ENCODE measurements at places on chromosomes 5 and 9.

GRCh38 chr5:2621631-2622030 lies 129.8 kb downstream of the IRX2 start:
- no peak for DNase-seq

- DNase-seq = no peak
Measured at GRCh38 chr5:101611039-101611438, 685.0 kb downstream of the SLCO4C1 start.

GRCh38 chr5:34918025-34918424 lies 2.5 kb downstream of the BRIX1 start:
- DNase-seq = no peak

DNA sequence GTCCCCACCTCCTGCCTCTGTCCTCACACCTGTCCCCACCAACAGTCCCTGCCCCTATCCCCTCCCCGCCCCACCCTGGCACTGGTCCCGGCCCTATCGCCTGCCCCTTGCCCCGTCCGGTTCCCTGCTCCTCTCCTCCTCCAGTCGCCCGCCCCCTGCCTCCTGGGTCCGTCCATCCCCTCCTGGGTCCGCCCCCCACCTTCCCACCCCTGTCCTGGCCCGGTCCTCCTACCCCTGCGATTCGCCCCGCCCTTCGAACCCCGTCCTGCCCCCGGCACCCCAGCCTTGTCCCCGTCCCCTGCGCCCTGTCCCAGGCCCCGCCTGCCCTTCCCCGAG lies 372 bp downstream of the EDF1 start:
- no peak for DNase-seq

GRCh38 chr5:139958432-139959148 lies 84.5 kb downstream of the NRG2 start:
- DNase-seq = no peak

DNA sequence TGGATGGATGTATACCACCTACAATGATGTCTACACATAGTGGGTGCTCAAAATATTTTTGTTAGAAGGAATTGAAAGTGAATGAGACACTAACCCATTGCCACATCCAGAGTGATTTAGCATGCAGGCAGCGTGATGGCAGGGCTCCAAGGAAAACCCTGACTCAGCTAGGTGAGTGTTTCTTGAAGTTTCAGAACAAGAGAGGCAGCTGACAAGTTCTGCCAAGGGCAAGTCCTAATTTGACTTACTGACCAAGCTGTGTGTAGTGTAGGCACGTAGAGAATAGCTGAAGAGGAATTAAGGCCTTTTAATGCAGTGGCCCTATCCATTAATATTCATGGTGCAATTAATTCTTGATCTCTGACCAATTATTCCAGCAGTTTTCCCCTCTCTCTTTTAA lies 107.8 kb upstream of the ATP10B start:
- no peak for DNase-seq

DNA sequence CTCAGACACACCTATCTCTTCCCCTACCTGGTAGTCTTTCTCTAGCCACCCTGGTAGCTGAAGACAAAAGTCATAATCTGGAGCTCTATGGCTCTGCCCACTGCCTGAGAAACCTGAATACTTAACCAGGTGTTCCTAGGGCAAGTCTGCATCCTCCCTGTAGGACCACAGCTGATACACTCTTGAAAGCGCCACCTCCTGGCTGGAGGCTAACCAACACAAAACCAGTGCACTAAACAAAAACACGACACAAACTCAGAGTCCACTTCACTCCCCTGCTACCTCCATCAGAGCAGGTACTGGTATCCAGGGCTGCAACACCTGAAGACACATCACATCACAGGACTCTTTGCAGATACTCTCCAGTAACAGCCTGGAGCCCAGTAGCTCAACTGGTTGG lies 84.6 kb upstream of the ANXA1 start:
- no peak for DNase-seq

- no peak for DNase-seq
Measured at GRCh38 chr5:10162468-10162867, 87.2 kb downstream of the ATPSCKMT start.

DNA sequence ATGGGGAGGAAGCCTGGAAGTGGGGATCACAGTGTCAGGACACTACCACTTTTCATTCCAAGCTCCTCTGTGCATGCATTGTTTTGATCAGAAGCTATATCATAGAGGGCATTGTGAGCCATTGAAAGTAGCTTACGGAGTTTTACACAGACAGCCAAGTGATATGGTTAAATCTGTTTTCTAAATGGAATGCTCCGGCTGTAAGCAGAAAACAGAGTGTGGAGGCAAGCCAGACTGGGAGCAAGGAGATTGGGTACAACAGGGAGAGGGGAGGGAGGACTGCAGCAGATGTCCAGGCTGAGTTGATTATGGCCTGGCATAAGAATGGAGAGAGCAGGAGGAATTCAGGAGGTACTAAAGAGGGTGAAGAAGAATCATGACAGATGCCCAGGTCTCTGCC lies 15.5 kb upstream of the SOWAHA start:
- DNase-seq = no peak

GRCh38 chr9:93121316-93122241 lies 12.5 kb downstream of the NINJ1 start:
- DNase-seq = no peak

GRCh38 chr5:66151491-66151890 lies 7.4 kb downstream of the SREK1 start:
- DNase-seq = no peak

- no peak for DNase-seq
Measured at GRCh38 chr5:172868924-172869591, 35.0 kb downstream of the ERGIC1 start.

- no peak for DNase-seq
Measured at GRCh38 chr5:137609127-137609526, 110.0 kb upstream of the SPOCK1 start.

GRCh38 chr5:150642991-150643710 lies 2.7 kb downstream of the SYNPO start:
- no peak for DNase-seq

DNA sequence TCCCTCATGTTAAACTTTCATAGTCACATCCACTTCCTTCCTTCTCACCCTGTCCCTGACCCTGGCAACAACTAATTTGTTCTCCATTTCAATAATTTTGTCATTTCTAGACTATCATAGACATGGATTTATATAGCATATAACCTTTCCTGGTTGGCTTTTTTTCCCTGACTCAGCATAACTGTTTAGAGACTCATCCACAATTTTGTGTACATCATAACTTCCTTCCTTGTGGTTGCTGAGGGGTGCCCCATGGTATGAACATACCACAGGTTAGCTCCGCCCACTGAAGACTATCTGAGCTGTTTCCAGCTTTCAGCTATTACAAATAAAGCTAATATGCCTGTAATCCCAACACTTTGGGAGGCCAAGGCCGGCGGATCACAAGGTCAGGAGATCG lies 137.3 kb downstream of the PHF2 start:
- DNase-seq = no peak

- DNase-seq = no peak
Measured at GRCh38 chr5:107450531-107450930, 220.2 kb downstream of the EFNA5 start.

GRCh38 chr9:129990269-129991010 lies 52.5 kb downstream of the FNBP1 start:
- no peak for DNase-seq

DNA sequence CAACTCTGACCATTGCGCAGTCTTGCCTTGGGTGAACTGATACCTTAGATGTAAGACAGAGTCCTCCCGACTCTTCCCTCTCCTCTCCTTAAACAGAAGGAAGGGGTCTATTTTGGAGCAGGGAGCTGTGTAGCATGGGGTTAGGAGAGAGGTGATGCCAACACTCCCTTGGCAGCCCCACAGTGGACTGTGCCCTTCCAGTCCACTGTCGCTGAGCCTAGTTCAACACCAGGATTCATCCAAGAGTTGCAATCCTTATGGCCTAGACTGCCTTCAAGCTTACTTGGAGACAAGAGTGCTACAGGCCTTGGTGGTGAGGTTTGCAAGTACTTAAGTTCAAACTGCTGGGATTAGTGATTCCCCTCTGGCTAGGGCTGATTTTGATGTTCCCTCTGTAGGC lies 51.4 kb downstream of the NDUFAF2 start:
- DNase-seq = no peak

- DNase-seq = no peak
Measured at GRCh38 chr9:123348317-123348992, 7.5 kb upstream of the CRB2 start.

- DNase-seq = no peak
Measured at GRCh38 chr5:64126202-64126741, 39.4 kb upstream of the RNF180 start.

DNA sequence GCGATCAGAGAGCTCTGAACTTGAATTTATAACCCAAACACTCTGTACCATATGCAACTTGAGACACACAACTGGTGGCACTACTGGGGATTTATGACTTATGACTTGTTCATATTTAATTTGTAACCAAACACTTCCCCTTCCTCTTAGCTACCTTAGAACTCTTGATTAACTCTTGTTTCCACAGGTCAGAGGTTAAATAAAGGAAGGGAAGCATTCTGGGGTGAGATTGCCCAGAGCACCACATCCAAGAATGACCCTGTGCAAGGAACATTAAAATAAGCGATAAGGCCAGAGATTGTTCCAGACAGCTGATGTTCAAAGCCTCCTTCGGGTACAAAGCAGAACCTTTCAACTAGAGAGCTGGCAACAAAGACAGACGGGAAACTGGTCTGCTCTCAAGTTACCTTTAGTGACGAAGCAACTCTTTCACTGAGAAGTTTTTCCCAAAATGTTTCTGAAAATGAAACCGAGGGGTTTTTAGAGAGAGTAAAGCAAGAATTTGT lies 242.6 kb downstream of the DENND1A start:
- no peak for DNase-seq

GRCh38 chr5:135813758-135814157 lies 20.7 kb upstream of the SLC25A48 start:
- DNase-seq = no peak

GRCh38 chr9:6758498-6759184 lies 868 bp downstream of the KDM4C start:
- DNase-seq = peak; percentile 53

DNA sequence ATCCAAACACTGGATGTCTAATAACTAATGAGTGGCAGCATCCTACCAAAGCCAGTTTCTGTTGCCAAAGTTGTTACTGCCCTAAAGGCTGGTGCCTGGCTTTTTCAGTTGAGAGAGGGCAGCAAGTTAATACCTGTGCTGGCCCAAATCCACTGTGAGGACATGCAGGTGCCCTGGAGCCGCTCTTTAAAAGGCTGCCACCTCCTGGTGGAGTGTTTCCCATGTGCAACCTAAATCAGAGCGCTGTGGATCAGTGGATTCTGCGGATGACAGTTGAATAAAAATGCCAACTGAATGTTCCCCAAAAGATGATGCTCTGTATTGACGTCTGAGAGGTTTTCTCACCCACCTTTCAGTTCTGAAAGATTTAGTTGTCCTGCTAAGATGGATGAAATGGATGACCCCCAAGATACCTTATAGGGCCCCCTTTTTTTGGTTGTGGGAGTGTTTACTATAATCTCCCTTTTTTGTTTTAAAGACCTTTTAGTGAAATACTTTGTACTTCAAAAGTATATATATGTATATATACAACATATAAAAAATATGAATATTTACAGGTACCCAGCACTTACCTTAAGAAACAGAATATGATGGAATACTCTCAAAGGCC lies 146.4 kb downstream of the EGFLAM start:
- DNase-seq = no peak

- no peak for DNase-seq
Measured at GRCh38 chr5:178381206-178381605, 148.6 kb upstream of the PHYKPL start.

DNA sequence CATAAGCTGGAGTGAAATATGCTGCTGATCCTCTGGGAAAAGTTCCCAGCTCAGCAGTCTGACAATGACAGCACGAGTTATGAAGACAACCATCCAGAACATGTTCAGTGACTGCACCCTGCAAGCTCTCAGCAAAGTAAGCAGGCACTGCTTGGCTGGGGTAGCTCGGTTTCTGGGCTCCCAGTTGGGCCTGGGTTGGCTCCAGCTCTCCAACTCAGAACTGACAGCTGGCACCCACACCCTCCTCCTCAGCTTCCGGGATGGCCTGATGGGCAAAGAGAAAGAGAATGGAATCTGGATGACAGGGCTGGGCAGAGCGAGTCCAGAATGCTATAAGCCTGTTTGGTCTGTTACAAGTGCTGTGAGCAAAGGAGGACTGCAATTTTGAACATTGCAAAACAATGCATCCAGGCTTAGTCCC lies 185.0 kb downstream of the CSNK1G3 start:
- no peak for DNase-seq

GRCh38 chr5:77170196-77170890 lies 40.1 kb upstream of the PDE8B start:
- no peak for DNase-seq

DNA sequence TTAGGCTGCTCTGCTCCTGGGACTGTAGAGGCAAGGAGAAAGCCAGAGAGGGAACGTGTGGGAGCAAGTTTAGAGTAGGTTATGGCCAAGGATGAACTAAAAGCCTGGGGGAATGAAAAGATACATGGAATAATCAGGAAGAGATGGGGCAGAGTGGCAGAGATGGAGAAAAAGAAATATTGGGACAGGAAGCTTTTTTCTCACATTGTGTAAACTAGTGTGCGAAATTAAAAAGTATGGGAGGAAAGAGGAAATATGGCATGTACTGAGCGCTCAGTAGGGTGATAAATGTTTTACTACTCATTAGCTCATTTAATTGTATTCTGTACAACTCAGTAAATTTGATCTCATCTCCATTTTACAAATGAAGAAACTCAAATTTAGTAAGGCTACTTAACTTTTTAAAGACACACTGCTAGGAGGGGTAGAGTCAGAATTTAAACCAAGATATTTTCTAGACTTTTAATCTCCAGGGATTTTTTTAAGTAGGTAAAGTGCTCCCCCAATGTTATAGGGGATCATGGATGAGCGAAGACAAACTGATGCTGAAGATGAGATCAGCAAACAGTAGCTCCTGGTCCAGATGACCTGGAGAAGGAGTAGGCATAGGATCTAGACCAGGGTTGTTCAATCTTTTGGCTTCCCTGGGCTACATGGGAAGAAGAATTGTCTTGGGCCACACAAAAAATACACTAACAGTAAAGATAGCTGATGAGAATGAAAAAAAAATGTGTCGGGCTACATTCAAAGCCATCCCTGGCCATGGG lies 30.8 kb downstream of the ALDH1A1 start:
- no peak for DNase-seq

DNA sequence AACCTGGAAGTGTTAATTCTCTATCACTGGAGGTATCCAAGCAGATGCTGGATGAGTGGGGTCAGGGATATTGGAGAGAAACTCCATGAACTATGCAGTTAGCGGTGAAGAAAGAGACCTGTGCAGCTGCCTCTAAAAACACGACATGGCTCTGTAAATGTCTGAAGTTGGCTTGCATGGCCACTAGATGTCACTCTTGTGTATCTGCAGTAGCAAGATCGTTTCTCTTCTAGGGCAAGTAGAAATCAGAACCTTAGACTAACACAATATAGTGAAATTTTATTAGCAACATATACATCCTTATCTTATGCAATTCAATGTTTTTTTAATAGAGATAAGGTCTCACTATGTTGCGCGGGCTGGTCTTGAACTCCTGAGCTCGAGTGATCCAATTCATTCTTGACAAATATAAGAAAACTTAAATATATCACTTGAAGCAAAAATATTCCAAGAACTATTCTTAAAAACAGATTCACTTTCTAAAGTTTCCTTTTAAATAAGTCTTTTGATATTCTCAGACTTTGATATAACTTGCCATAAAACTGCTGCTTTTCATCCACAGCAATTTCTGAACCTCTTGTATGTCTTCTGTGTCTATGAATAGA lies 2.9 kb downstream of the OR2S2 start:
- DNase-seq = peak; percentile 59

GRCh38 chr5:13331585-13331984 lies 612.9 kb downstream of the DNAH5 start:
- DNase-seq = no peak

GRCh38 chr5:38680094-38680825 lies 123.8 kb upstream of the LIFR start:
- no peak for DNase-seq

GRCh38 chr9:112439825-112440224 lies 46.8 kb upstream of the KIAA1958 start:
- peak; percentile 11 for DNase-seq

Measured in NCI-H2081 (cell line).